ENCODE measurements at places on chromosomes 12 and 14.

DNA sequence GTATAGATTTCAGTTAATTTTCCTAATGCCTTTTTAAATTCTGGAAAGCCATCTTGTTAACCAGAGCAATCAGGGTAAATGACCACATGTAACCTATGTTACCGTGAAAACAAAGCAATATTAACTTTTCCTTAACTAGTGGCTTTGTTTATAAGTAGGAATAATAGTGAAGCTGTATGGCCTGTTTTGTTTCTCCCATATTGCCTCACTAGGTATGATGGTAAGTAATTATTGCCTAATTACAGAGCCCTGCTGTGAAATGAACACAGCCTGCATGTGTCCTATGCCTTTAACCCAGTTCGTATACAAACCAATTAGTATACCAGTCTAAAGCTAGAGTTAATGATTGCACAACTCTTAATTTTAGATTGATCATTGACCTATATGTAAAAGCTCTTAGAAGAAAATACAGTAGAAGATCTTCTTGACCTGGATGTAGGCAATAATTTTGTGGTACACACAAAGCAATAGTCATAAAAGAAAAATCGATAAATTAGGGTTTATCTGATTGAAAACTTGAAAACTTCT lies 249.9 kb downstream of the CCDC91 start:
- no peak for DNase-seq

GRCh38 chr12:17334784-17335183 lies 728.8 kb upstream of the LMO3 start:
- no peak for DNase-seq

- no peak for DNase-seq
Observed at GRCh38 chr12:68031881-68032739, 42.9 kb downstream of the IFNG-AS1 start.

- DNase-seq: no peak
Observed at GRCh38 chr14:40525314-40525713, 1081.4 kb upstream of the LRFN5 start.

DNA sequence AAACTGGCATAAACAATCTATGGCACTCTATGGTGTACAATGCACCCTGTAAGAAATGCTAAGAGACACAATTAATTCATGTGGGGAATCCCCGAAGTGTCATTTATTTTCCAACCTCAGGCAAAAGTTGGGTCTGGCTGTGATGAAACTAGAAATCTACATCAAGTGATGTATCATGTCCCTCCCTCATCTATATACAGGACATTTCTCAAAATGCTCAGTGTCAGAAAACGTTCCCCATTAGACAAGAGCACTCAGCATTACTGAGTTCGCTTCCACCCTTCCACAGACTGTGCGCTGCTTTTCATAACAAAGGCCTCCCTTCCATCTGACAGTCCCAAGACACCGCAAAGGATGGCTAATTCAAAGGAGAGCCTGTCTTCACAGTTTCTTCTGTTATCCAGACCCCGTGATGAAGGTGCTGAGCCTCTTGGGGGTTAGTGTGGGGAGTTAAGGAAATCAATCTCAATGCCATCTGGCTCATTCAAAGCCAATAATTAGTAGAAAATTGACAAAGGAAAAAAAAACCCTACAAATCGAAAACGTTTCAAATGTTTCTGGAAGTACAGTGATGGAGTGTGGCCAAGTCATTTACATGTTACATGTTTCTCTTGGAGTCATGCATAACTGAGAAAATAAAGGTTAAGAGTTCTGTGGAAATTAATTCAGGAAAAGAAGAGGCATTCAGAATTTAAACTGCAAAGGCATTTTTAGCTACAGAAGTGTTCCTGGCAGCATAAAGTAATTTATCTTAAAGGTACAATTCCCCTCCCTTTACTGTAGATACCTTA lies 7.5 kb downstream of the CCDC88C start:
- no peak for DNase-seq

DNA sequence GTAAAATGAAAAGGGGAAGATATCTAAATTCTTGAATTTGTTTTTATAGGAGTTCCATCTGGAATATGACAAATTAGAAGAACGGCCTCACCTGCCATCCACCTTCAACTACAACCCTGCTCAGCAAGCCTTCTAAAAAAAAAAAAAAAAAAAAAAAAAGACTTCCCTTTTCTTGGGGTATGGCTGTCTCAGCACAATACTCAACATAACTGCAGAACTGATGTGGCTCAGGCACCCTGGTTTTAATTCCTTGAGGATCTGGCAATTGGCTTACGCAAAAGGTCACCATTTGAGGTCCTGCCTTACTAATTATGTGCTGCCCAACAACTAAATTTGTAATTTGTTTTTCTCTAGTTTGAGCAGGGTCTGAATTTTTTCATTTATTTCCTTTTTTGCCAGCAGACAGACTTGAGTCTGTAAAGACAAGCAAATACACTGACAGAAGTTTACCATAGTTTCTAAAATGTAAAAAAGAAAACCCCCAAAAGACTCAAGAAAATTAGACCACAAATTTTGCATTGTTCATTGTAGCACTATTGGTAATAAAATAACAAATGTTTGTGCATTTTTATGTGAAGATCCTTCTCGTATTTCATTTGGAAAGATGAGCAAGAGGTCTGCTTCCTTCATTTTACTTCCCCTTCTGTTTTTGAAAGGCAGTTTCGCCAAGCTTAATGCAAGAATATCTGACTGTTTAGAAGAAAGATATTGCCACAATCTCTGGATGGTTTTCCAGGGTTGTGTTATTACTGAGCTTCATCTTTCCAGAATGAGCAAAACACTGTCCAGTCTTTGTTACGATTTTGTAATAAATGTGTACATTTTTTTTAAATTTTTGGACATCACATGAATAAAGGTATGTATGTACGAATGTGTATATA lies 12.1 kb upstream of the KCNMB4 start:
- DNase-seq: no peak

- no peak for DNase-seq
Observed at GRCh38 chr14:80522936-80523335, 311.6 kb upstream of the DIO2 start.

- DNase-seq: peak; percentile 64
Observed at GRCh38 chr12:111063295-111064026, 143.1 kb upstream of the MYL2 start.

DNA sequence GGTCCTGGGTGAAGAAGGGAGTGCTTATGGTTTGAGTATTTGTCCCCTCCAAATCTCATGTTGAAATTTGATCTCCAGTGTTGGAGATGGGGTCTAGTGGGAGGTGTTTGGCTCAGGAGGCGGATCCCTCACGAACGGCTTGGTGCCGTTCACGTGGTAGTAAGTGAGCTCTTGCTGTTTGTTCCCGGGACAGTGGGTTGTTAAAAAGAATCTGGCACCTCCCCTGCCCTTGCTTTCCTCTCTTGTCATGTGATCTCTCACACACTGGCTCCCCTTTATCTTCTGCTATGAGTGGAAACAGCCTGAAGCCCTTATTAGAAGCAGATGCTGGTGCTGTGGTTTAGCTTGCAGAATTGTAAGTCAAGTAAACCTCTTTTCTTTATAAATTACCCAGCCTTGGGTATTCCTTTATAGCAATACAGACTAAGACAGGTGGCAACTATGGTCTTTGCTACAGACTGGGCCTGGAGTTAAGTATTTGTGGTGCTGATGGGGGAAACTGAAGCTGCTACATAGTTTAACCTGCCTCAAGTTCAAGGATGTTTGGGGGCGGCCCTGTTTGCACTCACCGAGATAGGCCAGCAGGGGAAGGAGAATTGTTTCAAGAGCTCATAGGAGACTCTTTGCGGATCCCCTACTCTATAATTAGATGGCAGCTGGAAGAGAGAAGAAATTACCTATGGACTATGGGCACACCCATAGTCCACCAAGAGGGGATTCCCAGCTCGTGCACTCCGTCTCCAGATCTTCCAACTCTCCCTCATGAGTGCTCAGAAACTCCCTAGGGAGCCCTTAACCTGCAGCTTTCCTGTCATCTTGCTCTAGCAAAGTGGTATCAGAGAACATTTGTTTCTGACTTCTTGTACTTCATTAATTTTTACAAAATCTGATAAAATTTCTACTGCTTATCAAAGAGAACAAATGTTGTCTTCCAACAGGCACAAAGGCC lies 164.6 kb downstream of the SLC15A5 start:
- DNase-seq: no peak

- DNase-seq: no peak
Observed at GRCh38 chr12:47095446-47096236, 15.9 kb upstream of the AMIGO2 start.

- no peak for DNase-seq
Observed at GRCh38 chr12:71625476-71625875, 38.2 kb downstream of the ZFC3H1 start.

DNA sequence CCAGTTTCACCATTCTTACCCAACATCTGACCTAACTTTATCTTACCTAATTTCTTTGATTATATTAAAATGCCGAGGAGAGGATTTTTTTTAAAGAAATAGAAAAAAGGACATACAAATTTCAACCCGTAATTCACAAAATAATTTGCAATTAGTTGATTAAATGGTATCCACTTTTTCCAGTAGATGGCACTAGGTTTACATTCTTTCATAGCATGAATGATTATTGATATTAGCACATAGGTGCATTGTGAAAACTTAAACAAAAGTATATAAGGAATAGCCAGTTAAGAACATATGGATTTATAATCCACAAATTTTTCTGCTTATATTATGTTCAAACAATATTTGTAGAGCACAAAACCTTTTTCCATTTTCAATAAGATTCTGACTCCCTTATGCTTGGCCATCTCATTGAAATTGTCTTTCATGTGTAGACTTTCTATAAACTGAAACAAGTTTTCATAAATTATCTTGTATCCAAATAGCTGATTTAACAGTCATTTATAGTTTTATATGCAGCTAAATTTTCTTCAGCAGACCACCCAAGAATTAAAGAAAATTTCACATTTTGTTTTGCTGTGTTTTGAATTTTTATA lies 35.3 kb downstream of the MSRB3 start:
- no peak for DNase-seq

DNA sequence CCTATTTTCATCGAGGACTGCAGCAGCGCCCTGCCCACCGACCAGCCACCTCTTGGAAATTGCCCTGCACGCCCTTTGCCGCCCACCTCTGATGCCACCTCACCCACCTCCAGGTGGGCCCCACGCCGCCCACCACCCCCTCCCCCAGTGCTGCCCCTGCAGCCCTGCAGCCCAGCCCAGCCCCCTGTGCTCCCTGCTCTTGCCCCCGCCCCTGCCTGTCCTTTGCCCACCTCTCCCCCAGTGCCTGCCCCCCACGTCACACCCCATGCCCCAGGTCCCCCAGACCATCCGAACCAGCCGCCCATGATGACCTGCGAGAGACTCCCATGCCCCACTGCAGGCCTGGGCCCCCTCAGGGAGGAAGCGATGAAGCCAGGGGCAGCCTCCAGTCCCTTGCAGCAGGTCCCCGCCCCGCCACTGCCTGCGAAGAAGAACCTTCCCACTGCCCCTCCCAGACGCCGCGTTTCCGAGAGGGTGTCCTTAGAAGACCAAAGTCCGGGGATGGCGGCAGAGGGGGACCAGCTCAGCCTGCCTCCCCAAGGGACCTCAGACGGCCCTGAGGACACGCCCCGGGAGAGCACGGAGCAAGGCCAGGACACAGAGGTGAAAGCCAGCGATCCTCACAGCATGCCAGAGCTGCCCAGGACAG lies 96.5 kb downstream of the LGMN start:
- DNase-seq: no peak

DNA sequence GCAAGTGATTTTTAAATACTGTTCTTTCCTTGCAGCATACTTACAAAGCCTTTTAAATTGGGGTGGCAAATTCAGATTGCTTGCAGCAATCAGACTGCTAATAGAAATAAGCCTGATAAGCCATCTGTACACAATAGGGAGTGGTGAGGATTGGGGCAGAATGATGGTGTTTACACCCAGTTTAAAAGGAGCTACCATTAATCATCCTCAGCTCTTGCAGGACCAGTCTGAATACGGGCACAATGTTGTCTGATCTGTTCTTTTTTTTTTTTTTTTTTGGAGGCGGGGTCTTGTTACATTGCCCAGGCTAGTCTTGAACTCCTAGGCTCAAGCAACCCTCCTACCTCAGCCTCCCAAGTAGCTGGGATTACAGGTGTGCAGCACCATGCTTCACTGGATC lies 50.1 kb upstream of the REP15 start:
- no peak for DNase-seq

GRCh38 chr14:65296402-65296801 lies 116.1 kb upstream of the FUT8 start:
- DNase-seq: no peak

DNA sequence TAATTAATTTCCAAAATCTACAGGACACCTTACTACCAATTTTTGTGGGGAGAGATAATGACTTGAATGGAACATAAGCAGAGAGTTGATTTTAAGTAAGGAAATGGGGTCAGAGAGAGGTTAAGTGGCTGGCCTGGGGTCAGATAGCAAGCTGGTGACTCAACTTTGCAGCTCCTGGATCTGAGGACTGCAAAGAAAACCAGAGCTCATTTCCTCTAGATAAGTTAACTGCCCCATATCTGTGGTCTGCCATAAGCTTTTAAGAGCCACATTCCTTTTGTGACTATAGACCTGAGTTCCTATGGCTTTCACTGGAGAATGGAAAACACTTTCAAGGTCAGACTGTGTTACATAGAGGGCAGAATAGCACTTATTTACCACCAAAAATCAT lies 201.2 kb upstream of the PRICKLE1 start:
- no peak for DNase-seq

GRCh38 chr12:109648521-109648920 lies 65.1 kb upstream of the FAM222A start:
- no peak for DNase-seq

GRCh38 chr12:52992699-52993557 lies 13.3 kb upstream of the EIF4B start:
- no peak for DNase-seq

- DNase-seq: no peak
Observed at GRCh38 chr12:124278389-124279101, 16.3 kb upstream of the RFLNA start.

DNA sequence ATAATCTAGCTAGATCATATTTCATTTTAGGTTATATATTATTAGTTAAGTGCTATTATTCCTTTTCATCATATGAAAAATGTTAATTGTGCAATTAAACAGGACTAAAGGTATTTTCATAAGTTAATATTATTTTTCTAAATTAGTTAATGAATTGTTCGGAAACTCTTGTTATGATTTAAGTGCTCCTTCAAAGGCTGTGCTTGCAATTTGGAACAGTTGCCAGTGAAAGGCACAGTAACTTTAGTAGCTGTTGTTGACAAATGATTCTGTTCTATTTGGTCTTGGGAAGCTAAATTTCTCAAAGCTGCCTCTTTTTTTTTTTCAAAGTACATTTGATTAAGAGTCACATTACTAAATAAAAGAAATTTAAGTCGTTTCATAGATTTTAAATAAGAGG lies 40.7 kb downstream of the PTPRQ start:
- no peak for DNase-seq

GRCh38 chr14:98551028-98551427 lies 721.0 kb downstream of the BCL11B start:
- no peak for DNase-seq

- DNase-seq: no peak
Observed at GRCh38 chr14:104140463-104141331, 2.3 kb downstream of the KIF26A start.

- DNase-seq: no peak
Observed at GRCh38 chr12:30880061-30880460, 46.5 kb upstream of the TSPAN11 start.

DNA sequence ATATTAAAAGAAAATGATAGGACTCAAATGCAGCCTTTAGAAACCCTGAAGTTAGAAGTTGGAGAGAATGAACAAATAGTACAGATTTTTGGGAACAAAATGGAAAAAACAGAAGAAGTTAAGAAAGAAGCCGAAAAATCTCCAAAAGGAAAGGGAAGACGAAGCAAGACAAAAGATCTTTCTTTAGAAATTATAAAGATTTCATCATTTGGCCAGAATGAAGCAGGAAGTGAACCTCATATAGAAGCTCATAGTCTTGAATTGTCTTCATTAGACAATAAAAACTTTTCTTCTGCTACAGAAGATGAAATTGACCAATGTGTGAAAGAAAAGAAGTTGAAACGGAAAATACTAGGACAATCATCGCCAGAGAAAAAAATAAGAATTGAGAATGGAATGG lies 31.4 kb upstream of the TOMM20L start:
- DNase-seq: no peak

Data from left lobe of liver (tissue), 2 donors.